ENCODE measurements at places on chromosomes 16 and 17. TPM values are rescaled to one million over a fixed set of nuclear protein-coding genes. Genes with fewer than 3 reads are reported as not detected.

Gene MYH8
- total RNA-seq, result not detected

DNA sequence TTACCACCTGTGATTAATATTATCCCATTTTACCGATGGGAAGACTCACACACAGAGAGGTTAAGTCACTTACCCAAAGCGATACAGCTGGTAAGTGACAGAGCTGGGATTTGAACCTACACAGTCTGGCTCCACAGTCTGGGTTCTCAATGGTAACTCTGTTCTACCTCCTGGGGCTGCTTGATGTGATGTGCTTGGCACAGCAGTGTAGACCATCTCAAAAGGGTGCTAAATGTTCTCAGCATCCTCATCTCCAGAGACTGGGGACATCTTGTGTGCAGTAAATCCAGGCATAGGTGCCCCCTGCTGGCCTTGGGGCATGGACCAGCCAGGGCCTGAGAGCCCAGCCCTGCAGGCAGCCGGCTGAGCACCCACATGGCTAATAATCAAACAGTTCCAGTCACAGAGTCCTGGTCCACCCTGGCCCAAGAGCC, 15.4 kb upstream of the KATNB1 start:
- no peak for DNase-seq

DNA sequence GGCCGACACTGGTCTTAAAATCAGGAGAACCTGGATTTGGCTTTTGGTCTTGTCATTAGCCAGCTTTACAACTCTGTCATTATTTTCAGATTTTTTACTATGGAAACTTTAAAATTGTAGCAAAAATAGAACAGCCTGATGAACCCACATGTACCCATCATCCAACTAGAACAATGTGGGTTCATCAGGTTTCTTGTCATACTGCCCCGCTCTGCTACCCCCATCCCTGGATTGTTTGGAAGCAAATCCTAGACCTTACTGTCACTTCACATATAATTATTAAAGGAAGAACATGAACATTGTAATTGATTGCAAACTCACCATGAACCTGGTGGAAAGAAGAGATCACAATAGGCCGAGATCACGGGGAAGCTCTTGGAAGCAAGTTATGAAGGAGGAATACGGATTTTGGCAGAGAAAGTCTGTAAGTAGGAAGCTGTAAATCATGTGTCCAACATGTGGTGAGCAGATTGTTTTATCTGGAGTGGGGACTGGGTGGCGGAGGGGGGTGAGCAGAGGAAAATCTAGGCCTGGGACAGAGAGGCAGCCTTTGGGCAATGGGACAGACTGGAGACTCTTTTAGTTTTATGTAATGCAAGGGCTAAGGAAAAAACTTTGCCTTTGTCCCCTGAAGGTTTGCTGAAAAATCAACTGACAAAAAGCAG, 67.0 kb downstream of the PITPNC1 start:
- no peak for DNase-seq

- no peak for DNase-seq
Measured at GRCh38 chr16:3012828-3013420, at the start of gene CLDN9. Gene CLDN9, plus strand, starts transcription at chr16:3012923. Its CDS starts 440 bp downstream, at chr16:3013363.
